ENCODE measurements at places on chromosomes 3 and 15.

- ATAC-seq: no peak
Measured at GRCh38 chr3:178405531-178405930, 130.7 kb upstream of the KCNMB2 start.

DNA sequence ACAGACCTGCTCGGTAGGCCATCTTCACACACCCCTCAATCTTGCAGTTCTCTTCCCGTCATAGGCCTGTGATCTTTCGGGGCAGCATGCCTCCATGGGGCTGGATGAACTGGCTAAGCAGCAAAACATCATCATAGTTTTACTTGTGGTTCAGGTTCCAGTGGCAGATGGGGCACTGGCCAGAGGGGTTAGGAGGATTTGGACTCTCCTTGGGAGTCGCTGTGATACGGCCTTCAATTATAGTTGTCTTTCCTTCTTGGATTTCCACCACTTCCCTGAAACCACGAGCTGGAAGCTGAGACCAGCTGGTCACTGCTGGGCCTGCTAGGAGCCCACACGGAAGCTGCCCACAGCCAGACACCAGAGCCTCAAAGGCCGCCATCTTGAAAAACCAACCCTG is 15.7 kb downstream of the ZNF589 start:
- no peak for ATAC-seq

DNA sequence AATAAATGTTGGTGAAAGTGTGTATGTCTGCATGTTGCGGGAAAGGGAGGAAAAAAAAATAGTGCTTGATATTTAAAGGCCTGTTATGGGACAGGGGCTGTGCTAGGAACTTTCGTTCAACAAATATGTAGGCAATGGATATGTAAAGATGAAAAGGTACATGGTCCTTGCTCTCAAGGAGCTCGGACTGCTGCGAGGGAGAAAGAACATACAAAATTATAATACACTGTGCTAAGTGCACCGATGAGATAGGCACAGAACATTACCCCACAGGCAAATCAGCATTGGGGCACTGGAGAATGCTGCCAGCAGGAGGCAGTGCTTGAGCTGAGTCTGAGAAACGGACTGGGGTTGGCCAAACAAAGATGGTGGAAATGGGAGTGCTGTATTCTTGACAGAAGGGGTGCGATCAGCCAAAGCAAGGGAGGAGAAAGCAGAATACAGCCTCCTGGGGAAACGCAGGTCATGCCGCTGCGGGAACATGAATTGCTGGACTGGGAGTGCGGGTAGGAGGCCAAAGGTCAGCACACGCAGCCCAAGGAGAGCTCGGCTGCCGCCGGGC is 649 bp downstream of the C15orf40 start:
- peak; percentile 74 for ATAC-seq

DNA sequence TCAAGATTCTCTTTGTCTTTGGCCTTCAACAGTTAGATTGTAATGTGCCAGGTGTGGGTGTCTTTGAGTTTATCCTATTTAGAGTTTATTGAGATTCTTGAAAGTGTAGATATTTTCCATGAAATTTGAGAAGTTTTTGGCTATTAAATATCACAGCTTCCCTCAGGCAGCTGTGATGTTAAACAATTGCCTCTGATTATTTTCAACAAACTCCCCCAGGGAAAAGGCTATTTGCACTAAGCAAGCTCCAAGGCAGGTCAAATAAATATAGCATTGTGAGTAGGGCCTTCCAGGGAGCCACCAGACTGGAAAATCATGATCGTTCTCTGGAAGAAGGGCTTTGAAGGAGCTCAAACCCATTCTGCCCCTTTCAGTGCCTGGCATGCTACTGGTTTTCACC is 107.0 kb downstream of the EEFSEC start:
- ATAC-seq: no peak

DNA sequence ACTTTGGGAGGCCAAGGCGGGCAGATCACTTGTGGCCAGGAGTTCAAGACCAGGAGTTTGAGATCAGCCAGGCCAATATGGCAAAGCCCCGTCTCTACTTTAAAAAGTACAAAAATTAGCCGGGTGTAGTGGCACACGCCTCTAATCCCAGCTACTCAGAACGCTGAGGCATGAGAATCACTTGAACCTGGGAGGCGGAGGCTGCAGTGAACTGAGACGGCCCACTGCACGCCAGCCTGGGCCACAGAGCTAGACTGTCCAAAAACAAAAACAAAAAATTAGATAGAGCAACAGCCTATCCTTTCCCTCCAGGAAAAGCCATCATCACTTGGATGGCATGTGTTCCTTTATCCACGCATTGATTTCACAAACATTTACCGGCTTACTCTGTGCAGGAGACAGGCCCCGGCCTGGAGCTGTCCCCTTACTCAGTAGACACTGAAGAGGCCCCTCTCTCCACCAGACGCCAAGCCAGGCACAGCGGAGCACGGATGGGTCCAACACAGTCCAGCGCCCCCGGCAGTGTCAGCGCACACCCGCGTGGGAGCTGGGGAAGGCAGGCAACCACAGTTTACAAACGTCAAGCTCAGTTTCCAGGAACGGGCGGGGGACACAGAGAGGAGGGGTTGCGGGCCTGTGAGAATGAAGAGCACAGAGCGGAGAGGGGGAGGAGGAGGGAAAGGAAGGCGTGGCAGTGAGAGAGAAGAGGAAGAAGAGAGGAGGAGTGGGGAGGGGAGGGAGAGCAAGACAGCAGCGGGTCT is 3.1 kb downstream of the GP5 start:
- ATAC-seq: peak; percentile 57

DNA sequence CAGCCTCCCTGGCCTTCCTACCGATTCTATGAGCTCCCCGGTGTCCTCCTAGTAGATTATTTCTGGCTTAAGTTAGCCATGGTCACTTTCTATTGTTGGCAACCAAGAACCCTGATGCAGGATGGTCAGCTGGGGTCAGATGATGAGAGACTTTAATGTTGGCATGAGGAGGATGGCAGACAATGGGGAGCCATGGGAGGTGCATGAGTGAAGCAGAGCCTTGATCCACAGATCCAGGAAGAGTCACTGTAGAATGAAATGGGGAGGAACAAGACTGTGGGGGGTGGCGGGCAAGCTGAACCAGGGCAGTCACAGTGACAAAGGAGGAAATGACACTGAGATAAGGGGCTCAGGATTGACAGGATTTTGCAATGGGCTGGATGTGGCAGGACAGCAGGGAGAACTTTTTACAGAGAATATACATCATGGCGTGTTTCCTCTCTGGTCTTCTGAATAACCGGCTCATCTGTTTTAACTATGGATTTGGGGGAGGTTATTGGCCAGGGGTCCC is 60.9 kb downstream of the RPLP1 start:
- ATAC-seq: no peak

DNA sequence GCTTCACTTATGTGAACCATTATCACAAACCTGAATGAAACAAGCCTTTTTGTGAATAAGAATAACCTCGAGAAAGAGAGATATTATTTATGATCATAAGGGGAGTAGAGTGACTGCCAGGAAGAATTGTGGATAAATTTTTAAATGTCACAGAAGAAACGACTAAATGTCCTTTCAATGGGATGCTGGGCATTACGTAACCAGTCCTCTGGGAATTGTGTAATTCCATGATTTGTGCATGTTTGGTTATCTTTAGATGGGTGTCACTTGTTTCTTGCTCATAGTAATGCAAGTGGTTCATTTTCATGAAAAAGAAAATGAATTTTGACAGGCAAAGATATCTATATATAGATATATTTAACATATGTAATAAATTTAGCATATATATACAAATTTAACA is 379.5 kb upstream of the AGTR1 start:
- no peak for ATAC-seq
